GM23338 (cell line): ENCODE measurements at places on chromosomes 3 and 15. TPM values are rescaled to one million over a fixed set of nuclear protein-coding genes. Genes with fewer than 3 reads are reported as not detected.

- peaks cover 20% of the 10 kb centered on the region for H3K4me1 ChIP-seq
- DNase-seq = no peak
Observed at GRCh38 chr3:72890166-72890925, 2.5 kb downstream of the GXYLT2 start.

GASK1A gene
- total RNA-seq = 11.1 and 16.2 TPM in 2 replicates

PARP15 gene
- total RNA-seq = 0.12 and 0.87 TPM in 2 replicates

GRCh38 chr3:141784096-141784495 is 20.9 kb downstream of the GRK7 start:
- no peak overlapping the region for H3K4me3 ChIP-seq
- no peaks in the 10 kb centered on the region for H3K36me3 ChIP-seq
- no peak for DNase-seq
- no peak overlapping the region for H3K27ac ChIP-seq
- H3K4me1 ChIP-seq = no peaks in the 10 kb centered on the region

- no peaks in the 10 kb centered on the region for H3K27me3 ChIP-seq
- DNase-seq = no peak
- H3K4me1 ChIP-seq = peaks cover 27% of the 10 kb centered on the region
- H3K36me3 ChIP-seq = no peaks in the 10 kb centered on the region
- no peak overlapping the region for H3K27ac ChIP-seq
Observed at GRCh38 chr3:13158871-13159270, 85.6 kb upstream of the IQSEC1 start.

CHAC1 gene
- 112 and 124 TPM in 2 replicates for total RNA-seq

DNAH1 gene
- total RNA-seq = 0.35 and 1.8 TPM in 2 replicates
